ENCODE measurements at places on chromosomes 13 and 19. TPM values are rescaled to one million over a fixed set of nuclear protein-coding genes. Genes with fewer than 3 reads are reported as not detected.

- H3K27ac ChIP-seq = no peak overlapping the region
- no peaks in the 10 kb centered on the region for H3K36me3 ChIP-seq
- DNase-seq = no peak
- no peak overlapping the region for H3K4me3 ChIP-seq
- no peaks in the 10 kb centered on the region for H3K4me1 ChIP-seq
These were observed 7.9 kb upstream of the DPY19L3 start for GRCh38 chr19:32397671-32398101.

GRCh38 chr19:12090807-12091206, 26.3 kb downstream of the ZNF844 start:
- peak; percentile 52 for DNase-seq
- no peak overlapping the region for H3K4me3 ChIP-seq
- H3K27me3 ChIP-seq = no peaks in the 10 kb centered on the region
- H3K36me3 ChIP-seq = no peaks in the 10 kb centered on the region
- H3K4me1 ChIP-seq = no peaks in the 10 kb centered on the region

DNA sequence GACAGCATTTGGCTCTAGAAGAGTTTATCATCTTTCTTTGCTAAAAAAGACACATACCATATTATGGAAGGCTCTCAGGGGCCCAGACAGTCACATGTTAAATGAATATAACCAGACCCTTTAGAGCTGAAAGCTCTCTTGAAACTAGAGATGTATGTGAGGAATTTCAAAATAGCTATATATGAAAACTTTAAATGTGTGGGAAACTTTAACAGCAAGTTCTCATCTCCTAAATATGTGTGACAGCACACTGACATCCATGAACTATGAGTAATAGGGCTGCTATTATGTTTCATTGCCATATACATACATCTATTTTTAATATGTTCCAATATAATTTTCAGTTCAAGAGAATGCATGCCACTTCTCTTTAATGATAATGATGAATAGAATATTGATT, 509.5 kb downstream of the GPC6 start:
- H3K27ac ChIP-seq = no peak overlapping the region
- H3K4me3 ChIP-seq = no peak overlapping the region
- H3K4me1 ChIP-seq = no peaks in the 10 kb centered on the region
- no peaks in the 10 kb centered on the region for H3K36me3 ChIP-seq
- H3K27me3 ChIP-seq = no peaks in the 10 kb centered on the region
- no peak for DNase-seq

- H3K27me3 ChIP-seq = no peaks in the 10 kb centered on the region
- H3K36me3 ChIP-seq = no peaks in the 10 kb centered on the region
- peak overlapping the region; percentile 72 for H3K27ac ChIP-seq
- H3K4me3 ChIP-seq = no peak overlapping the region
- H3K4me1 ChIP-seq = no peaks in the 10 kb centered on the region
- DNase-seq = no peak
These were observed 350.6 kb upstream of the ARGLU1 start for GRCh38 chr13:106918557-106918860.

LHFPL6 gene
- 105 TPM for total RNA-seq

LIM2 gene
- total RNA-seq = not detected

PDX1 gene
- not detected for total RNA-seq

FUT3 gene
- total RNA-seq = 0.29 TPM

ZNF780A gene
- total RNA-seq = 18.8 TPM

SLC25A41 gene
- not detected for total RNA-seq

LRG1 gene
- total RNA-seq = not detected
